Right atrium auricular region (tissue), 2 donors: ENCODE measurements at places on chromosomes 4 and X.

DNA sequence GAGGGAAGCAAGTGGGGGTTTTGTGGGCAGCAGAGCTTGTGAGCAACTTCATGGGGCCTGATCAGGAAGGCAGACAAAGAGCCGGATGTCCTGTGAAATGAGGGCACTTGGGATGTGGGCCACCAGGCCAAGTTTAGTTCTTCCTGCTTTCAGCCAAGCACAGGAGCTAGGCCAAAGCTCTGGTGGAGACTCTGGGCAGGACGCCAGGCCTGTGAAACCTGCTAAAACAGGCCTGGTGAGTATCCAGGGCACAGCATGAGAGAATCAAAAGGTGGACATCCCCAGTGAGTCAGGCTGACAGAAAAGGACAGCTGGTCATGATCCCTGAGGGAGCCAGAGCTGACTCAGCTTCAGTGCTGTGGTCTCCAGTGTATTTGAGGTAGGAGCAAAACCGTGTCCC, 95.7 kb downstream of the NPNT start:
- DNase-seq: peak; percentile 60

- DNase-seq: no peak
These were observed 114.5 kb upstream of the RBPJ start for GRCh38 chr4:26206339-26206738.

GRCh38 chrX:40439625-40440532, 140.9 kb upstream of the ATP6AP2 start:
- DNase-seq: no peak

- DNase-seq: no peak
These were observed 13.7 kb downstream of the OCRL start for GRCh38 chrX:129553619-129554288.

DNA sequence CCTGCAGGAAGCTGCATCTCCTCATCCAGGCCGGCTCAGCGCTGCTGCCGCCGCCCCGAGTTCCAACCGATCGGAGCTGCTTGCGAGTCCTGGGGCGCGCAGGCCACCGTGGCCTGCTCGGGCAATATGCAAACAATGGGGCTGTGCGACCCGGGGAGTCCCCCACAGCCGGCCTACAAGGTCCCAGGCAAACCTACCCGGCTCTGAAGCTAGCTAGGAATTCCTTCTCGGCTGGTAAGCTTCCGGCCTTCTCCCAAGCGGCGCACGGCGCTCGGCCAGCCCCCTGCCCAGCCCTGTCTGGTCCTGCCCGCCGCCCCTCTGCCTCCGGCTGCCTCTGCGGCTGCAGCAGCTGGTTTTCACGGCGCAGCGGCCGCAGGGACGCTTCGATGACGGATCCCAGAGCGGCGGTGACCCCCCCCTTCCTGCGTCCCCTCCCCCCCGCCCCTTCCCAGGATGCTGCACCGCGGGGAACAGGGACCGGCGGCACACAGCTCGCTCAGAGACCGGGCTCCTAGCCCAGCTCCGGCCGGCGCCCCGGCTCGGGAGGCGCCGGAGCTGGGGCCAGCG, 59.4 kb downstream of the TSC22D3 start:
- DNase-seq: no peak

DNA sequence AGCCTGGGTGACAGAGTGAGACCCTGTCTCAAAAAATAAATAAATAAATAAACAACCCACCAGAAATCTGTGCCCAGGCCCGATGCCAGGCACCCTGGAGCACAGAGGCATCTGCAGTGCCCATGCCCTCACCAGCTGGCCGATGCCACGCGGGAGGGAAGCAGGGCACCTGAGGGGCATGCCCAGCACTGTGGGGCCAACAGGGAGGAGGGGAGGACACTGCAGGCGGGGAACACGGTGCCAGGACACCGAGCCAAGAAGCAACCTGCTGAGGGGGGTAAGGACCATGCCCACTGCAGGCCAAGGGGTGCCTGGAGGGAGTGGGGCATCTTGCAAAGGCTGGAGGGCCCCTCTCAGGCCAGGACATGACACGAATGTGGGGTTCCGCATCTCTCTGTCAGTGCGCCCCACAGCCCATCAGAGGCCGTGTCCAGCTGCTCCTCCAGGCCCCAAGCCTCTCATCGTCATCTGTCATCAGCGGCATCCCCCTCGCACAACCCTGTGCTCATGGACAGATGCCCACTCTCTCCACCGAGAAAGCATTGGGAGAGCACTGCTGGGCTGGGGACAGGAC, 13.3 kb upstream of the DUSP9 start:
- no peak for DNase-seq
